ENCODE measurements at places on chromosomes 2 and 18.
A peak's percentile ranks its signal among the peaks of the same experiment; 100 is the strongest.

DNA sequence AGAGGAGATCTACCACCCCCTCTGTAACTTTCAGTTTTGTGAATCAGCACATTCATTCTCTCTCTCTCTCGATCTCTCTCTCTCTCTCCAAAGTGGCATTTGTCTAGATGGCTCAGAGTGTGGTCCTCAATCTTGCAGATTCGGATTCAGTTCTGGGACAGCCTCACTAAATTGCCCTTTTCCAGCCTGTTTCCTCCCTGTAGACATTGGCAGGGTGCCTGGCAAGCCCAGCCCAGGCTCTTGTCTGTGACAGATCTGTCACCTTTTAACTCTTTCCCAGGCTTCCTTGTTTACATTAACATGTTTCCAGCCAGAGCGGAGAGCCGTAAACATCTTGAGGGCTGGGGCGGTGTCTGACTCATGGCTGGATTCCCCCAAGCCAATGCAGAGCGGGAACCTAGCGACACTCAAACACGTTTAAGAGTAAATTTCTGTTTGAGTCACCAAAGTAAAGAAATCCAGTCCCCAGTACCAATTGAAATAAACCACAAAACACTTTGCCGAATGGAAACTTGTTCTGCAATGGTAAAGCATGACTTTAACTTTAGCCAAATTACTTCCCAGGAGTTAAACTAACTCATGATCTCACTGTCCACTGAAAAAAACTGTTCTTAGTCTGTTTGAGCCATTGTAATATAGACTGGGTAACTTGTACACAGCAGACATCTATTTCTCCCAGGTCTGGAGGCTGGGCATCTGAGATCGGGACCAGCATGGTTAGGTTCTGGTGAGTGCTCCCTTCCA lies 6.6 kb upstream of the CYP27C1 start:
- DNase-seq, result peak; percentile 29

DNA sequence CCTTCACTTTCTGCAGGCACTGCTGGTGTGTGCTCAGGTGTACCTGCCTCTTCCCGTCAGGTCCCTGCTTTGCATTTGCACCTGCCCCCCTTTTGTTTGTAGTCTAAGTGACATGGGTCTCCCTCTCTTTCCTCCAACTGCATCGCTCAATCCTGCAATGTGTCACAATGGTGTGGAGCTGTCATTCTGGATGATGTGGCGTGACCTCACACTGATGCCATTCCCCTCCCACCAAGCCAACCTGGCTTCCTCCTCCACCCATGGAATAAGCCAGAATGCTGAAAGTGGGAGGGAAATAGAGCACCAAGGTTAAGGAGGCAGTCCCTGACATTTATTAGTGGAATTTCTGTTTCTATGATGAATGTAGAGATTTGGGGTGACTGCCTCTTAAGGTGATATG lies 156.7 kb downstream of the ZBTB7C start:
- DNase-seq, result no peak

DNA sequence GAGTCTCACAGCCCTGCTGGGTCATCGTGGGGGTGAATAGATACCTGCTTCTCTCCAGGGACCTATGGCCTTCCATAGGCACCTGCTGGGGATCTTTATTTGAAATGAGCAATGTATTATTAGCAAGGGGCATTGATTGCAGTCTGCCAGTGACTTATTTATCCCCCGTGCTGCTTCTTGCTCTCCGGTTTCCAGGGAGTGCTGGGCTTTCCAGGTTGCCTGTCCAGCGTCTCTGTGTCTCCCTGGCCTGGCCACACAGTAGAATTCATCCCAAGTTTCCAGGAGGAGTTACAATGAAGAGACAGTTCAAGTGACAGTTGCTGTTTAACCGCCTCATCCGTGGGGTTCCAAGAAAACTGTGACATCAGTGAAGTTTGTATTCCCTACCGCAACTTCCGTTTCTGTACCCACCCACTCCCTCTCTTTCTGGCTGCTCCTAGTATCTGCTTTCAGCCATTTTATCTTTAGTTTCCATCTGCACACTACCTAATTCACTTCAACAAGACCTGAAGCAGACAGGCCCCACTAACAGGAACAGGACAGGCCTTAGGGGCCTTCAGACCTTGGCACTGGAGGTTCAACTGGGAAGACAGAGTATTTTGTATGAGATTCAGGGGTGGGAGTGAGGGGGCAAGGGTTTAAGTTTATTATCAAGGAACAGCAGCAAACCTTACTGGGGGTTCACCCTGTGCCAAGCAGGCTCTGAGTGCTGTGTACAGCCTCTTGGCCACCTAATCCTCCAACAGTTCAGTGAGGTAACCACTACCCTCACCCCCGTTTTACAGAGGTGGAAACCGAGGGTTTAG lies 134.8 kb downstream of the PRKCE start:
- no peak for DNase-seq

DNA sequence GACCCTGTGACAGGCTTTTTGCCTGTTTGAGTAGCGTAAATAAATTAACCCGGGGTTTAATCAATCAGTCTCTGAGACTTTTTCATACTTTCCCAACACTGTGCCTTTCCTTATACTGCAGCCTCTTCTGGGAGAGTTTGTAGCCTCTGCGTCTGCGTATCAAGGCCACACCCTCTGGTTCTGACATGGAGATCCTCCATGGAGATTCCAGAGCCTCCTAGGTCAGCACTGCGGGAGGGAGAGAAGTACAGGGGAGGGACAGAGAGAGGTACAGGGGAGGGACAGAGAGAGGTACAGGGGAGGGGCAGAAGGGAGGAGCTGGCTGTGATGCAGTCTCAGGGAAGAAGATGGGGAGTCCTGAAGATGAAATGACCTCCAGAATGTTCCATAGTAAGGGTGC lies 166.0 kb downstream of the ARL4C start:
- no peak for DNase-seq

DNA sequence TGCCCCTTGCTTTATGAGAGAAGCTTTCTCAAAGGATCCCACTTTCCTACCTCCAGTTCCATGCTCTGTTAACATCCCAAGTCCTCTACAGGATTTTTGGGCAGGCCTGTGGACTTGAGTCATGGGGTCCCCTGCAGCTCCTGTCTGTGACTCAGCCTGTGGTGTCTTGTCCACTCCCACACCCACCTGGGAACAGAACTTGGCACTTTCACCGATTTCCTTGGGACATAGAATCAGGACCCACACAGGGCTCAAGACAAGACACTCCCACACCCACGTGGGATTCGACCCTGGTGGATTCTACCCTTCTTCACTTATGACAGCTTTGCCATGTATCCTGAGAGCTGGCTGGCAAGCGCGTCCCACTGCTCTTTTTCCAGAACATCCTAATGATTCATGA lies 30.7 kb upstream of the HDAC4 start:
- no peak for DNase-seq

DNA sequence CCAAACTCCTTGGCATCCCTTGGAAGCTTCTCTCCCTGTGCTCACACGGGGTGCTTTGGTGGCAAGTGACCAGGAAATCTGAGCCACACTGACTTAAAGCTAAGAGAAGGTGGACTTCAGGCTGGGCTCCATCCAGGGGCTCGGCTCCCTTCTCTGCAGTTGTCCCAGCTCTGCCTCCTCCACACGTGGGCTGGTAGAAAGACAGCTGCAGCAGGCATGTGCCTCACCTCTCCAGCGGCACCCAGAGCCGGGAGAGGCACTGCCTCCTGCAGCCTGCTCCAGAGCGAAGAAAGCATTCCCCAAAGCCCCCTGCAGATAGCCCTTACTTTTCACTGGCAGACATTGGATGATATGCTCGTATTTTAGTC lies 11.3 kb downstream of the KCNF1 start:
- DNase-seq, result no peak

DNA sequence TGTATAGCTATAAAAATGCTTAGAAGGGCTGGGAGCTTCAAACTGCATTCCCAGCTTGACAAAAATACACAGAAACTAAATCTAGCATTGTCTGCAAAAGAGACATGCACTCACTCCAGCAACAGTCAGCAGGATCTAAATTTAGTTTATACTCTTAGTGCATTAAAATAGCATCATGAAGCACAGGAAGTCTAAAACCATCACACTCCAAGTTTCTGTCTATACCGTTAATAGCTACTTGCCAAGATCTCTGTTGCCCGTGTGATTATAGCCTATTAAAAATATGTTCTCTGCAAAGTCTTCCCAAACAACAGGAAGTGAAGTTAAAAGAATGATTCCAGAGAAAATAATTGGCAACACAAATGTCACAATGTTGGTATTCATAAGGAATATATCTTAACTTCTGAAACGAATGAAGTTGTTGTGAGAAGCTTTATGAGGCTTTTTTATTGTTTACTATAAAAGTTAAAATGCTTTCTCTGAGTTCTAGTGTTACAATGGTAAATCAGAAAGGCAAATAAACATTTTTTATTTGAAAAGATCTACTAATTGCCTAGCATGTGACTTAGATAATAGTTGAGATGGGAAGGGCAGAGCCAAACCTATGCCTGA lies 184.2 kb downstream of the ZNF385B start:
- no peak for DNase-seq

DNA sequence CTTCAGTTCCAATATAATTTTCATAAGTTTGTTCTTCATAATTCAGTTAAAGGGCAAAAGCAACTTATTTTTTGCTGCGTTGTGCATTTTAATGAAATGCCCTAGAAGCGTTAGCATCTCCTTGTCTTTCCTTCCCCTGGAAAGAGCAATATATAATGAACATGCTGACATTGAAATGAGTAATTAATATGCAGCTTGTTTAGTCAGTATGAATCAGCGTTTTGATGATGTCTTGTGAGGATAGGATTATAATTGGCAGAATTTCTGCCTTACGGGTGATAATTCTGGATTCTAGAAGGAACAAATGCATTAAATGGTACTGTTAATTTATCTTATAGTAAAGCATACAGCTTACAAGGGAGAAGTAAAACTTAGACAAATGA lies 152.3 kb upstream of the MMADHC start:
- no peak for DNase-seq

- DNase-seq, result no peak
Observed at GRCh38 chr18:4369705-4370104, 85.4 kb downstream of the DLGAP1 start.

- DNase-seq, result no peak
Observed at GRCh38 chr18:34838669-34839068, 128.6 kb downstream of the DTNA start.

- no peak for DNase-seq
Observed at GRCh38 chr2:6139142-6139541, 447.0 kb downstream of the SOX11 start.

DNA sequence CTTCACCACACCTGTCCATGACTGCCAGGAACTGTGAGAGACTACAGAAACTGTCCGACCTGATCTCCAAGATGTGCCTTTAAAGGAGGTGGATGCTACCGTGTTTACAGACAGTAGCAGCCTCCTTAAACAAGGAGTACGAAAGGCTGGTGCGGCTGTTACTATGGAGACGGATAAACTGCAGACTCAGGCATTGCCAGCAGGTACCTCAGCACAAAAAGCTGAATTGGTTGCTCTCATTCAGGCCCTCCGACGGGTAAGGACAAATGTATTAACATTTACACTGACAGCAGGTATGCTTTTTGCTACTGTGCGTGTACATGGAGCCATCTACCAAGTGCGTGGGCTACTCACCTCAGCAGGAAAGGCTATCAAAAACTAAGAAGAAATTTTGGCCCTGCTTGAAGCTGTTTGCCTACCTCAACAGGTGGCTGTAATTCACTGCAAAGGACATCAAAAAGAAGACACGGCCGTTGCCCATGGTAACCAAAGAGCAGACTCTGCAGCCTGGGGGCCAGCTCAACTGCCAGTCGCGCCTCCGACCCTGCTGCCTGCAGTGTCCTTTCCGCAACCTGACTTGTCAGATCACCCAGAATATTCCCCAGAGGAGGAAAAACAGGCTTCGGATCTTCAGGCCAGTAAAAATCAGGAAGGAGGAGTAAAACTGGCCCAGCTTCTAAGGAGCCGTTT lies 30.9 kb downstream of the SKA1 start:
- no peak for DNase-seq

DNA sequence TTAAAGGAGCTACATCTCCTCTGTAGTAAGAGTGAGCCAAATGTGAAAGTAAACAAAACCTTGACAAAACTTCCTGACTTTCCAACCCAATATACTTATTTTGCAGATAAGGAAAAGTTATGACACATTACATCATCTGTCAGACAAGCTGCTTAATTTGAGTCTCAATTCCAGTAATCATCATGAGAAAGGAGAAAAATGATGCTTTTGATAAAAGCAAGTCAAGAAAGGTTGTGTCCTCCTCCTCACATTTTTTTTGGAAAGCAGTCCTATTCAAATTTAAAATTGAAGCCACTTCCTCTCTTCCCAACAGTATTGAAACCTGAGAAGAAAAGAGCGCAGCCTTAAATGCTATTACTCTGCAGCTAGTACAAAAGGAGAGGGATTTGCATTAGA lies 519.6 kb downstream of the LRP1B start:
- no peak for DNase-seq

DNA sequence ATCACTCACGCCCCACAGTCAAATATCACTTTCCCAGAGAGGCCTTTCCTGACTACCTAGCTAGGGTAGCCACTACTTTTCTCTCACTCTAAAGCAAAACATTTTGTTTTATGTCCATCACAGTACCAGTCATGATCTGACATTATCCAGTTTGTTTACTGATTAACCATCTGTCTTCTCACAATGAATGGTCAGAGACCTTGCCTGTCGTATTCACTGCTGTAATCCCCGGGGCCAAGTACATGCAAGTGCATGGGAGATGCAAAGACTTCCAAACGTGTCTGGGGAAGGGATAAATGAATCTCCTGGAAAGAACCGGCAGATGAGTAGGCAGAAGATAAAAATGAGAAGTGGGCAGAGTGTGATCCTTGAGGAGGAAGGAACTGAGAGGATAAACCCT lies 39.7 kb downstream of the THUMPD2 start:
- DNase-seq, result no peak

DNA sequence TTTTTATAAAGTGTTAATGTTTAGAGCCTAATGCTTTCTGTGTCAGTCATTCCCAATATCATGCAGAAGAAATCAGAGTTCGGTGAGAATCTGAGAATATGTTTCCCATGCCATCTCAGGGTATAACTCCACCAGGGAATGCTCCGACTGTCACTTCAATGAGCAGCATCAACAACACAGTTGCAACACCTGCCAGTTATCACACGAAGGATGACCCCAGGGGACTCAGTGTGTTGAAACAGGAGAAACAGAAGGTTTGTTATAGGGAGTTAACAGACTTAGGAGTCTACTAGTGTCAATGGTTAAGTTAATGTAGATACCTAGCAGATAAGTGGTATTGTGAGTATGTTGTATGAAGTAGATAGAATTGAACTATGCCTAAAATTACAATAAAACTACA lies 31.0 kb downstream of the VAPA start:
- no peak for DNase-seq
